ENCODE measurements at places on chromosomes 5 and 9.

GRCh38 chr5:135119481-135119880 lies 85.5 kb upstream of the PITX1 start:
- no peak for DNase-seq

DNA sequence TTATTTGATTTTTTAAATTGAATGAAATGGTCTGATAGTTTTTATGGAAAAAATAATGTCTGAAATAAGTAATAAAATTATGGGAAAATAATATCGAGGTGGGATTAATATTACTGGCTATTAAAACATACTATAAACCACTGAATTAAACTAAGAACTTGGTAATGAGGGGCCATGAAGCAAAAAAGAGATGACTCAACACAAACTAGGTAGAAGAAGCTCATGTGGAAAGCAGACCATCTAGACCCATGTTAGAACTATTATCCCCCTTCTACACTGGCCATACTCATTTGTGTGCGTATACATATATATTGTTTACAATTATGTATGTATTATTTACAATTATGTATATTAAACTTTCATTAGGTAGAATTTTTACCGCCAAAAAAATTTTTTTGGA lies 8.5 kb upstream of the GPR150 start:
- DNase-seq: no peak

DNA sequence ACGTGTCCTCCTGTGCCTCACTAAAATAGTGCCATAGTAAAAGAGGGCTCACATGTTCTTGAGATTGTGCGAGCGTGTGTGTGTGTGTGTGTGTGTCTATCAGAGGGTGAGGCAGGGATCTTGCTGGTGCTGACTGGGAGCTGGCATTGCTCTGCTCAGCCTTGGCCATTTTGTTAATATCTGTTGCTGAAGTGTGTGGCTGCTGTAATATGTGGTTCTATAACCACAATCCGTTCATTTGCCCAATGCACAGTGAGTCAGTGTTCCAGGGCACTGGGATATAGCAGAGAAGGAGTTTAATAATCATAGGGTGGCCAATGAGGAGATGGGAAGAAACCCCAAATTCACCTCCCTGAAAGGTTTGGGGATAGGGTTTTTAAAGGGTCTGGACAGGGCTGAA lies 61.3 kb downstream of the RASGRF2 start:
- DNase-seq: no peak

DNA sequence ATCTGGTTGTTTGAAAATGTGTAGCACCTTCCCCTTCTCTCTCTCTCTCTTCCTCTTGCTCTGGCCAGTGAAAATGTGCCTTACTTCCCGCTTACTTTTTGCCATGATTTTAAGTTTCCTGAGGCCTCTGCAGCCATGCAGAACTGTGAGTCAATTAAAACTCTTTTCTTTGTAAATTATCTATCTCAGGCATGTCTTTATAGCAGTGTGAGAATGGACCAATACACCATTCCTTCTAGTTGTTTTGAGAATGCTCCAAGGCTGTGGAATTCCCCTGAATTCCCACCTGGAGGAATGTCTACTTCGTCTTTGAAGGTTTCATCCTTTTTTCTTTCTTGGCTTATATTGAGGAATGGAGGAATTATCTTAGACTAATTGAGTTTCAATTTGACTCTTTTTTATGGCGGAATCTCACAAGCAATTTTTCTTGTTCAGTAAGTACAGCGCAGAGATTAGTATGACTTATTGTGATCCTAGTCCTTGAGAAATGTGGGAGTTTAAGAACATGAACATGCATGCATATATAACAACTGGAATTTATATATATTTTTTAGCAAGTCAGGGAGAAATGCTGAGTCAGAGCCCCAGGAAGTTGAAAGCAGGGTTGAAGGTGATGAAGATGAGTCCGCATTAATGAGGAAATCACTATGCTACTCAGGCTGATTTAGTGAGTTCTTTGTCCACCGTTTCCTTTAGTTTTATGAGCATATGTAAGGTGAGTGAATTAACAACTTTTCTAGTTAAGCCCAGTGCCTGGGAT lies 488.1 kb upstream of the ADAMTS16 start:
- no peak for DNase-seq

GRCh38 chr5:132052520-132052919 lies 7.9 kb upstream of the IL3 start:
- no peak for DNase-seq
